NCI-H1930 (cell line): ENCODE measurements at places on chromosomes 4 and X.

DNA sequence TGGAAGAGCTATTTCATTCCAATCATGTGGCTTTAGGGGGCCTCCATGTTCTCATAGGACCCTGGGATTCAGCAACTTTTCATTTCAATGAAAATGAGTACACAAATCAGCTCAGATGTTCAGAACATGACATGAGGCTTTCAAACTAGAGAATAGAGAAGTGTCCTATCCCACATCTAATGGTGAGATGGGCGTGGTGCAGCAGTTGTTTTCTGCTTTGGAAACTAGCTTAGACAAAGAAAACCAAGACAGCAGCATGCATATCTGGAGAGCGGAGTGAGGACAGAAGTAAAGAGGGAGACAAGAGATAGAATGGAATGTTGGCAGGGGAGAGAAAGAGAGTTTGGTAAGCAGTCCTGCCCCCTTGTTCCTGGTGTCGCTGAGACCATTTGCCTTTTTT, 1009.1 kb upstream of the IGFBP7 start:
- DNase-seq: no peak

- no peak for DNase-seq
Observed at GRCh38 chr4:181566490-181566889, 676.7 kb upstream of the TENM3 start.

GRCh38 chr4:121192480-121192879, 28.4 kb upstream of the TNIP3 start:
- no peak for DNase-seq

- no peak for DNase-seq
Observed at GRCh38 chrX:2714551-2714950, 23.5 kb downstream of the CD99 start.

- DNase-seq: peak; percentile 5
Observed at GRCh38 chrX:25968920-25969319, 169.2 kb upstream of the MAGEB18 start.

- DNase-seq: no peak
Observed at GRCh38 chr4:141977433-141977832, 341.1 kb downstream of the IL15 start.

DNA sequence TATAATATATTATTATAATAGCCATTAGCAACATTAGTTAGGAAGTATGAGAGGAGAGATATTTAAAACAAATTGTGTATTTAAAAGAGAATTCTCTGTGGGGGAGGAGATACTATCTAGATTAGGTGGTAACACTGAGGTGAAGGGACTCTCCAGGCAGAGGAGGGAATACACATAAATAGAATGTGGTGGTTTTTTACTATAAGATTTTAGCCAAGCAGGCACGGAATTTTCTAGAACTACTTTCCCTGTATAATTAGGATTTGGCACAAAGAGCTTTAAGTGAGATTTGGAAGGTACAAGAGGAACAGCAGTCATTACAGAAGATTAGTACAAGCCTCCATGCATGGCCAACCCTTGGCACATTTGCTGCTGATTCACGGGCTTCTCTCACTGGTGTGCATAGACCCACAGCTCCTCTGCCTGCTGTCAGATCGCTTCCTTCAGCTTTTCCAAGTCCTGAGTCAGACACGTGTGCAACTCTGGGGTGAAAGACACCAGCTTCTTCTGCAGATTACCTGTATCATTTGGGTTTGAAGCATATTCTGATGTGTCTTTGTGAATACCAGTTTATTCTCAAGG, 685.5 kb downstream of the KCTD8 start:
- no peak for DNase-seq

DNA sequence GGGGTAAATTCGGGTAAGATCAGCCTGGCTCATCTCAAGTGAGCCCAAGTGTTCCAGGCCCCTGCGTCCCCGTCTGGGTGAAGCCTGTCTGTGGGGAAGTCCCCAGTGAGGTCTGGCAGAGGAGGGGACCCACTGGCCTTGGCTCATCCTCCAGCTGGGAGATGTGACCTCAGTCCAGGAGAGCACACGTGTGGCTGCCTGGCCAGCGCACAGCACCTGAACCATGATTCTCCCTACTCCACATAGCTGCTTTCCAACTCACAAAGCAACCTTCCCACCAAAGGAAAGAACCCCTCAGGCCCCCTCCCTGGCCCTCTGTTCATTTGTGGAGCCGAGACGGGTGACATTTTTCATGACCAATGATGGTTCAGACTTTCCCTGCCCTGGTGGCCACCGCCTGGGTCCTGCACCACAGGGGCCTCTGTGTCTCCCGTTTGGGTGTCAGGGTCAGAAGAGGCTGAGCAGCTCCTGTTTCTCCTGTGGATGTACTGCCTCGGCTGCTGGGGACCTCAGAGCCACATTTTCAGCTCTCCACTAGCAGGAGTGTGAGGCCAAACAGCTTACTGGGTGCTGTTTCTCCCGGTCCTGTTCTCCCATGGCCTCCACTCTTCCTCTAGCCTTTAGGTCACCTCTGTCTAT, 111.4 kb downstream of the CPZ start:
- DNase-seq: no peak

DNA sequence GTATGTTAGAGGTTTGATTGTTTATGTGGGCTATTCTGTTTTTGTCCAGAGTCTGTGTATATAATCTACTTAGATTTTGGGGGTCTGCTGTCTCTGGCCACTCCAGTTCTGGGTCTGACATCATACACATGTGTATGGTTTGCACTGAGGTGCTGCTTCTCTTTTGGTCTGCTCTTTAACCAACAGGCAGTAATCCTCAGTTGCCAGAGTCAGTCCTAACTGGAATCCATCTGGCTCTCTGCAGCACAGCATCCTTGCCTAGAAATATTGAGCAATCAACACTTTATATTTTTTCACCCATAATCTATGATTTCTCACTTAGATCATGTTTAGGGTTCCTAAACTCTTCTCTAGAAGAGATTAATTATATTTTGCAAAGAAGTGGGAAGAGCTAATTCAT, 98.3 kb upstream of the SFRP2 start:
- DNase-seq: no peak

GRCh38 chrX:99445336-99445735, 964.7 kb downstream of the PCDH19 start:
- no peak for DNase-seq

DNA sequence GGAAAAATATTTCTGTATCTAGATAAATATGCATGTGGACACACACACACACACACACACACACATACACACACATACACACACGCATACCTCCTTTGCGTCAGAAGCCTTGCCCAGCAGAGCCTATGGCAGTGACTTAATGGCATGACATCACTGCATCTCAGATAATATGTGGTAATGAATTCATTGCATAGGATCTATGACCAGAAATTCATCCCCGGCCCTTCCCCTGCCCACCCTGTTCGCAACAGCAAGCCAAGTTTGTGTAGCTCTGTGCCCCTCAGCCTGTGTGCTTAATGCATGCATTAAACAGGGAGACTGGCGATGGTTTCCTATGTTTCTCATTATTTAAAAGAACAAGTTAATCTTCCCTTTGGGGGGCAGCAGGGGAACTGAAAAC, 120.7 kb downstream of the NKX6-1 start:
- DNase-seq: no peak

DNA sequence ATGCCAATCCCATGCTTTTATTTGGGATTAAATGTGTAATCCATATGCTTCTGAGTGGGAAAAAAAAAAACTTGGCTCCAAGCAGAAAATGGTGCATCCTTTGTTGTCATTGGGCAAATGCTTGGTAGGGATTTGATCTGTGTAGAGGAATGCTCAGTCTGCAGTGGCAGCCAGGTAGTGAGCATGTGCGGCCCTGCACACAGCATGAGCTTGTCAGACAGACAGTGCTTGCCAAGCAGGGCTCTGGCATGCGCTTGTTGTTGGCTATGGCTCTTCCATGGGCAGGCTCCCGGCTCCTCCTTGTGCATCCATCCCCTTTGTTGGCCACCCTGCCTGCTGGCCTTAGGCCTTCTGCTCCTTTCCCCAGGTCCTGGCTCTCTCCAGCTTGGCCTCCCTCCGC, 130.3 kb downstream of the GPR143 start:
- no peak for DNase-seq

GRCh38 chrX:69161786-69162349, 3.4 kb downstream of the PJA1 start:
- no peak for DNase-seq

DNA sequence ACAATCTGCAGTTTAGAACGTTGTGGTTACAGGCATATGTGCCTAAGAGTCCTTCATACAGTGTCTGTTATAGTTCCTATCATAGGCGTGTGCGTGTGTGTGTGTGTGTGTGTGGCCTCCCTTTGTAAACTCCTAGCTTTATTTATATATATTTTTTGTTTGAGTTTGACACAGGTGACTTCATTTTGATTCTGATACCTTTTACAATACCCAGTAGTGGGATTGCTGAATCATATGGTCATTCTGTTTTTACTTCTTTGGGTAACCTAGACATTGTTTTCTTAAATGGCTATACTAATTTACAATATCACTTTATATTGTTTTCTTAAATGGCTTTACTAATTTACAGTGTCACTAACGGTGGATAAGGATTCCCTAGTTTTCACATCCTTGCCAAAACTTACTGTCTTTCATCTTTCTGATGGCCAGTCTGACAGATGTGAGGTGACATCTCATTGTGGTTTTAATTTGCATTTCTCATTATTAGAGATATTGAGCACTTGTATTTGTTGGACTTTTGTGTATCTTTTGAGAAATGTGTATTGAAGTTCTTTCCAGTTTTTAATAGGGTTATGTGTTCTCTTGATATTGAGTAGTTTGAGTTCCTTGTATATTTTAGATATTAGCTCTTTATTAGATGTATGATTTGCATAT, 211.1 kb upstream of the NUDT6 start:
- DNase-seq: no peak

GRCh38 chr4:41613821-41614220, 75.9 kb downstream of the LIMCH1 start:
- no peak for DNase-seq

DNA sequence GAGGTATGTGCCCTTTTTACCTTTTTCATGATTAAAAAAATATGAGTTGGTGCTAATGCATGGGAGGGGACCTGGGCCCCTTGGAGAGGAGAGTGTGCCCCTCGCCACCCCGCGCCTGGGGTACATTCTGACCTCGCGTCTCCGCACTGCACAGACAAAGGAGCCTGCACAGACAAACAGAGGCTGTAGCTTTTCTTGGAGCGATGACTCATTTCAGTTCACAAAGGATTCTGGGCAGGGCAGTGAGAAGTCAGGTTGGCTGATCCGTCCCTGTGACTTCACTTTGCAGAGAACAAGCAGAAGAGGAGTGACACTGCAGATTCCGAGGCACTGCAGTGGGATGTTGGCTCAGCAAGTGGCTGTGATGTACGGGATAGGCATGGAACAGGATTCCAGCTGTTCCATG, 82.9 kb downstream of the STOX2 start:
- no peak for DNase-seq
